Epithelial cell of esophagus (primary cell): ENCODE measurements at places on chromosomes 11 and 22.

- no peak for DNase-seq
These were observed 26.7 kb upstream of the RASL10A start for GRCh38 chr22:29342177-29342576.

GRCh38 chr11:19352771-19353160 is 112.0 kb upstream of the E2F8 start:
- no peak for DNase-seq

DNA sequence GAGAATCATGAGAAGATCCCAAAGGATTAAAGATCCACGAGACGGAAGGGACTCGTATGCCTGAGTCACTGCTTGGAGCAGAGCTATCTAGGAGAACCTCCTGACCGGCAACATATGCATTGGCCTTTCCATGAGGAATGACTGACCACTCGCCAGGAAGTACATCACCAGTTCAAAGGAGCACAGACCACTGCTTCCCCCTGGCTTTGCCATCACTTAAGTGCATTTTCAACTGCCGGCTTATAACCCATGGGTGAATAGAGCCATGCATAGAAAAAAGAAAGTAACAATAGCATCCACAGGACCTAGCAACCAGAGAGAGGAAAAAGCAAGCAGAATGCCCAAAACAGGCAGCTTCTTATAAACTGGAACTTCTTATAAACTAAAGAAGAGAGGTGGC is 98.3 kb upstream of the ZC3H12C start:
- no peak for DNase-seq

GRCh38 chr11:68680541-68681231 is 3.7 kb upstream of the GAL start:
- no peak for DNase-seq

- no peak for DNase-seq
These were observed 1.5 kb upstream of the CCDC90B start for GRCh38 chr11:83287631-83288030.

- no peak for DNase-seq
These were observed 10.0 kb downstream of the MAPK8IP2 start for GRCh38 chr22:50610581-50610980.
